Heart right ventricle (tissue), 16 donors: ENCODE measurements at places on chromosomes 5 and 9.

GRCh38 chr5:158724521-158725188, 375.1 kb downstream of the EBF1 start:
- DNase-seq, result no peak

DNA sequence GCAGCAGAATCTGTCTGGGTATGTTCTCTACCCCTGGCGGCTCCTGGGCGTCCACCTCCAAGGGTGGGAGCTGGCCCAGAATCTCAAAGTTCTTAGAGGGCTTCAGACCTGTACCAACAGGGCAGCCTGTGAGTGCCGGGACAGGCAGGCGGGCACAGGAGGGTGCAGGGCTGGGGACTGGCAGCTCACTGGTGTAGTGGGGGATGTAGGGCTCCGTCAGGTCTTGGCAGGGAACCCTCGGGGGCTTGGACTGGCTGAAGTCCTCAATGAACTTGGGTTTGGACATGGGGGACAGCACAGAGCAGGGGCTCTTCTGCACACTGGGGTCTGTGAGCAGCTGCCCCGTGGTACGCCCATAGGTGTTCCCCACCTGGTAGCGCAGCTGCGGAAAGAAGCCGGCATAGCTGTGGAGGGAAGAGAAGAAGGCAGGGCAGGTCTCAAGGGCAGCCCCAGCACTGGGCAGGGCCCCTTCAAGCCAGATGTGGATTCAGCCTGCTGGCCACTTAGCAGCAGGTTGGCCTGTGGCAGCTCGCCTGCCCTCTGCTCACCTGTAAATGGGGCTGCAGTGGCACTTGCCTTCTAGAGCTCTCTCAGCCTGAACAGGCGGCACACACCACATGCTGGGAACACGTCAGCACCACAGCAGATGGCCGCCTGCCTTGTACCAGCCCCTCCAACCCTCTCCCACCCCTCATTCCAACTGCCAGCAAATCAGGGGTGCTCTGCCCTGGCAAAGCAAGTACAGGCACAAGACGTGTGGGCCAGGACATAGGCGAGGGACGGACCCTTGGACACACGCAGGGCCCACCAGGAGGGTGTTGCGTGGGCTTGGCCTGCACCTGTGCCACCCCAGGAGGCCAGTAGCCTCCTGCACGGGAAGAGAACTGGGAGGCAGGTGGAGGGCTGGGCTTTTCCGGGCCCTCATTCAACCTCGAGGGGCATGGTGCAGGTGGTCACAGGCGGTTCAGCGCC, 4.6 kb downstream of the TUBB4B start:
- no peak for DNase-seq

DNA sequence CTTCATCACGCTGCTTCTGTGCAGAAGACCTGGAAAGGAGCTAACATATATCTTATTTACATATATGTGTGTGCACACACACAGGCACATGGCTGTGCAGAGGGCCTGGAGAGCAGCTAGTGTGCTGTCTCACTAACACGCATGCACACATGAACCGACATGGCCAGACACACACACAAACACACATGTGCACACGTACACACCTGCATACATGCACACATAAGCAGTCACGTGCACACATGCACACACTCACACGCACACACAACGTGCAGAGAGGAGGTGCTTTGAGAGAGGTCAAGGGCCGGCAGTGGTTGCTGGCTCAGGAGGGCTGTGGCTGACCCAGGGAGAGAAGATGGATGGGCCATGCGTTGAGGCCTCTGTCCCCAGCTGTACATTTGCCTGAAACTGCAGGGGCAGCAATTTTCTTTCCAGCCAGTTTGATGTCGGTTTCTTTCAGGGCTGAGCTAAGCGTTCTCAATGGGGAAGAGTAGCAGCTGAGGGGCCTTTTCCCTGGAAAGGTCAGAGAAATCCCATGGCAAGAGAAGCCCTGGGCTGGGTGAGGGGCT, 66.7 kb downstream of the OLFM1 start:
- no peak for DNase-seq

DNA sequence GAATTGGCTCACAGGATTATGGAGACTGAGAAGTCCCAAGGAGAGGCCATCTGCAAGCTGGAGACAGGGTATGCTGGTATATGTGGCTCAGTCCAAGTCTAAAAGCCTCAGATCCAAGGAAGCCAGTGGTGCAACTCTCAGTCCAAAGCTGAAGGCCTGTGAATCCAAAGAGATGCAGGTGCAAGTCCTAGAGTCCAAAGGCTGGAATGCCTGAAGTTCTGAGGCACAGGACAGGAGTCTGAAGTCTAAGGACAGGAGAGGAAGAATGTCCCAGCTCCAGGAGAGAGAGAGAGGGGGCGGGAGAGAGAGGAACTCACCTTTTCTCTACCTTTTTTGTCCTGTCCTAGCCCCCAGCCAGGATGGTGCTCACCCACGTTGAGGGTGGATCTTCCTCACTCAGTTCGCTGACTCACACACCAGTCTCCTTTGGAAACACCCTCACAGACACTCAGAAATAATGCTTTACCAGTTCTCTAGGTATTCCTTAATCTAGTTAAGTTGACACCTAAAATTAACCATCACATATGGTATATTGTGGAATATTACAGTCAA, 49.6 kb downstream of the KCNN2 start:
- no peak for DNase-seq

DNA sequence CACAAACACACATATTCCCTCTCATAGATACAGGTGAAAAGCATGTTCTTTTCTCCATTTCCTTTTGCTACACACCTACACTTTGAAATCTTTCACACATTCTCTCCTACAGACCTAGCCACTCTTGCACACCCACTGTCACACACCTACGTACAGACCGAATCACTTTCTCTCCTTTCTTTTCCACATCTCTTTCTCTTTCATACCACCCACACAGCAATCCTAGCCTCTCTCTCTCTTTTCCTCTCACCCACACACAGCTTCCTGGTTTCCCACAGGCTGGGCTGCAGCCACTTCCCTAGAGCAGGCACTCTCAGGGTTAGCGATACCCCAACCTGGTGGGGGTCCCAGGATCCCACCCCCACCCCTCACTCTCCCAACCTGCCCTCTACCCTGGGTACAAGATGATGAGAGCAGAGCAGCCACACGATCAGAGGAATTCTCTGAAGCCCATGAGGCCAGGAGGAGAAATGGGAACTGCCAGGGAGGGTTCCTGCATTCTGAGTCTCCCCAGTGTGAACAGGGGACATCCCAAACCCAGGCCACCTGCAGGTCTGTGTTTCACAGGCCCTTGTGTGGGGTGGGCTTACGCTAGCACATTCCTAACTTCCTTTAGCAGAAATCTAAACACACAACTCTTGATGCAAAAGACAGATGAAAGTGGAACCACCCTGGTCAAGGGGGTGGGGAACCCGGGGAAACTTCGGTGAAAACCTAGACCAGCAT, 17.1 kb upstream of the SYNPO start:
- no peak for DNase-seq

GRCh38 chr5:170632266-170632984, 128.6 kb downstream of the KCNIP1 start:
- no peak for DNase-seq

DNA sequence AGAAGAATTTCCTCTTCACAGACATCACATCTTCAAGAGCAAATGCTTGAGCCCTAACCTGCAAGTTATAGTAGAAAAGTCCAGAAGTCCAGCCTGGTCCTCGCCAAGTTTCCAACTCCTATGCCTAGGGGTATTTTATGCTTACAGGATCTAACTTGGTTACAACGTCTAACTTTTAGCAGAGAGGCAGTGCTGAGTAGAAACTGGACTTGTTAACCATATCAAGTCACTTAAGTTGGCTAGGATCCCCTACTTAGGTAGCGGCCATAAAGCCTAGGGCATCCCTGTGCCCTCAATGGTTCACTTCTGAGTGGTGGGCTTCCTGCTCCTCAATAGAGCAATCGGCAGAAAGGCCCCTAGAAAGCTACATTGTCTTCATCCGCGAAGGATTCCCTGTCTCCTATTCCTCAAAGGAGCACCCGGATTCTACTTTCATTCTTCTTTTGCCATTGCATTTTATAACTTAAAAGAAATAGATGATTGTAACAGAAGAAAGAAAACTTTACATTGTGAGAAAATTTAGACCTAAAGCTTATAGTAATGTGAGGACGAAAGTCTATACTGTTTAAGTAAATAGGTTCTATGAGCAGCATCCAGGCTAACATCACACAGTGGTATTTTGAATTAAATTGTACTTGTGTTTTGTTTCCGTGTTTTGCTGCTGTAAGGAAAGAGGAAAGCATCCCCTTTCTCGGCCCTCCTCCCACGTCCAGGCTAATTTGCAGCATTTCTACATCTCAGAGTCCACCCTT, 1.3 kb upstream of the MTAP start:
- DNase-seq, result no peak

DNA sequence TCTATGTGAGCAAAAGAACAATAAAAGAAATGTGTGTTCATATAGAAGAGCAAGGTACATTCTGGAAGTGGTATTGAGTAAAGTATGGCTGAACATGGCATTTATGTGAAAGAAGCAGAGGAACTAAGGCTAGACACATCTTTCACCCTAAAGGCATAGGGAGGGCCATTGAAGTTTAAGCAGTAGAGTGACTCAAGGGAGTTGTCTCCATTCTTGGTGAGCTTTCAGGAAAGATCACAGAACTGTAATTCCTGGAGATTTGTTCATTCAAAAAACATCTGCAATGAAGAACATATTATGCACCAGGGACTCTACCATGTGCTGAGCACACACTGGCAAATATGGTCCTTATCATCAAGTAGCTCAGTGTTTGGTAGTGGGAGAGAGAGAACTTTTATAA, 24.8 kb upstream of the HTR1A start:
- DNase-seq, result no peak

DNA sequence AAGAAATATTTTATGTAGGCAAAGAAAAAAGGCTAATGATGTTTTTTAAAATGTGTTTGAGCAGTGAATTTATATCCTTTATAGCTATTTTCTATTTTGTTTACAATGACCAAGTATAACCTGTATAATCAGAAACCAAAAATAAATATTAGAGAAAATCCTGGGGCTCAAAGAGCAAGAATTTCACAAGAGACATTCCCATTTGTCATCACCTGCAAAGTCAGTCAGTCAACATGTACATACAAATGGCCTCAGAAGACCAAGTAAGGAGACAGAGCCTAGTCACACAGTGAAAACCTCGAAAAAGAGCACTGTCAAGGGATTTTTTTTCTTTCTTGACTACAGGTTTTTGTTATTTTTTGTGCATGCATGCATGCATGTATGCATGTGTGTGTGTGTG, 231.4 kb downstream of the GLIS3 start:
- DNase-seq, result no peak

- DNase-seq, result no peak
These were observed 59.5 kb upstream of the CHSY3 start for GRCh38 chr5:129844764-129845163.

DNA sequence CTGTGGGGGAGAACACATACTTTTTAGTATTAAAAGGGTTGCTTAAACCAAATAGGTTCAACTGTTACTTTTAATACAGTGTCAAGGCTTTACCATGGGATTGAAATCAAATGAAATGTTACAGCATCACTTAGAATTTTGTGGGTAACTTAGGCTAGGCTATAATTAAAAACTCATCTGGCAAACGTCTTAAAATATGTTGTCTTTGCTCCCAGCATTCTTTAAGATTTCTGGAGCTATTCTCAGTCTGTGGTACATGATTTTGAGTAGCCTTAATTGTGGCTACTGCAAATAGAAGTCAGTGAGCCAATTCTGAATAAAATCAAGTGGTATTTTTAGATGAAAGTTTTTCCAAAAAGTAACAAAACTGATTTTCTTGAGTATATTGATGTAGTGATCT, 30.7 kb downstream of the UHRF2 start:
- no peak for DNase-seq

DNA sequence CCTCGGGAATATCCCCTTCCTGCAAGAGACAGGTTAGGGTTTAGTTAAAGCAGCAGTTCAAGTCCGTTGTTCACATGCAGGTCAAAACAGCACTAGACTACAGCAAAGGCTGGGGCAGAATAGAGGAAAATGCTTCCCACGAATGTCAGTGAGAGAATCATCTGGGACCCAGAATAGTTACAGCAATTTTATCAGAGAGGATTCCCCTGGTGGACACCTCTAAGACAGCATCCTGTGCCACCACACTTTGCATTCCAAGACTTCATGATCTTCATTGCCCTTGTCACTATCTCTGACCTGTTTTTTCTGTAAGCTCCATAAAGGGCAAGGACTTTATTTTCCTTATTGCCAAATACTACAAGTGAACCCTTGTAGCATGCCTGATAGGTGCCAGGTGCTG, 12.9 kb downstream of the GRXCR2 start:
- DNase-seq, result no peak

DNA sequence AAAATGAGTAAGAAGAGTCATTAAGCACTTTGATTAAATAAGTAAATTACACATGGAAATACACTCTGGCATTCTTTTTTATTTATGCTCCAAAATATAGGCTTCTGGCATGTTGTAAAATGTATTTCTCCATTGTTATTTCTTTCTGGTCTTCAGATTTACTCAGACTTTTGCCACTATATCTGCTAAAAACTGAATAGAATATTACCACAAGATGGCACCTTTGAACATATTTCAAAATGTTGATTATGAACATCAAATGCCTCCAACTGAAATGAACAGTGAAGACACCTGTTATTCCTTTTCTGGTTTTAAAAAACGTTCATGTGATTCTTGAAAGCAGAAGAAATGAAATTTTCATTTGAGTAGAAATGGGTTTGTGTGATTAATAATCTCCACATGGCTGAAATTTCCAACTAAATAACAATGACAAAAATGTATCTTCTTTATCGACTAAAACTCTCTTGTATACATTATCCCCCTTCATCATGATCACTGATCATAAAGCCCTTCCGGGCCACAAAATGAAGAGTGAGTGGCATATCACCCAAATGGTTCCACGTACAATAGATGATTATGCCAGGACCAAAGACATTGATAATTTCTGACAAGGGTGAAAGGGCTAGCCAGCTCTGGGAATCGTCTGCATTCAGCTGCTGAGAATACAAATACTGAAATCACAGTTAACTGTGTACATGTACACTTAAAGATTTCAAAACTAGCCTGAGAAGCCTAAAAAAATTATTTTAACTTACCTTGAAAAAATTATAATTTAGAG, 23.8 kb downstream of the TYRP1 start:
- no peak for DNase-seq

DNA sequence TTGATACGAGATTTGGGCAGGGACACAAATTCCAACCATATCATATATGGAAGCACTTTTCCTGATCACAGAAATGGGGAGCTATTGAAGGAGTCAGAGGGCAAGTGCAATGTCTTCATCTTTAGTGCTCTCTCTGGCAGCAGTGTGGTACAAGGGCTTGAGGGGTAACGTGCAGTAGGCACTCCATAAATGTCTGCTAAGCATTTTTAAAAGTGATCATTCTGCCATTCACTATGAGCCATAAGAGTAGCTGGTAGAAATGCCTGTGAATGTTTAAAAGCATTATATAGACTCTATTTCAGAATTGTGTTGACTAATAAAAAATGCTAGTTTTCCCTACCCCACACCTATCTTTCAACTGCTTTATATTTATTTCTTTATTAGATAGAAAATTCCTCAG, 61.1 kb upstream of the DHFR start:
- DNase-seq, result no peak

GRCh38 chr9:87088621-87089365, 141.5 kb upstream of the GAS1 start:
- DNase-seq, result no peak
